Skin of body (tissue), 3 donors: ENCODE measurements at places on chromosomes 1 and 21.

DNA sequence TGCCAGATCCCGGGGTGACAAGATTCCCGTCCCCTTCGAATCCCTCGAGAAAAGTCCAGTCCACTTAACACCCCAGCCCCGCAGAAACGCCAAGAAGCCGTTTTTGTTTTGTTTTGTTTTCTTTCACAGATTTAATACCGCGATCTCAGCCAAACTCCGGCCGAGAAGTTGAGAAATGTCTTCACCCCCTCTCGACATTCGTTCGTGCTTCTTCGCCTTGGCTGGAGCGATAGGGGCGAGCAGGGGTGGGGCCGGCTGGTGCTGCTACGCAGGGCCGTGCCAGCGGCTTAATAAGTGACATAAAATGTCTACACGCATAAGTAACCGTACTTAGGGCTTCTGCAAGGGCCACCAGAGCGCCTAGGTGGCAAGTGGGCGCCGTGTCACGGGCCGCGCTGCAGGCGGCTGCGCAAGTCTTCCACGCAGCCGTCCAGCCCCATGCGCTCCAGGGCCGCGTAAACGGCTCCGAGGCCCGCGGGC, 4.9 kb downstream of the TNFRSF25 start:
- no peak for DNase-seq

- DNase-seq: no peak
These were observed 14.7 kb upstream of the RAP1A start for GRCh38 chr1:111604931-111605330.

- no peak for DNase-seq
These were observed 83.8 kb downstream of the GABPA start for GRCh38 chr21:25818551-25818950.

GRCh38 chr1:64881281-64881680, 85.1 kb downstream of the JAK1 start:
- no peak for DNase-seq

- peak; percentile 59 for DNase-seq
These were observed 675.1 kb upstream of the ADGRL2 start for GRCh38 chr1:81125672-81126071.
